ENCODE measurements at places on chromosomes 5 and 9. TPM values are rescaled to one million over a fixed set of nuclear protein-coding genes. Genes with fewer than 3 reads are reported as not detected.

Gene GAPVD1
- 77.5 TPM for total RNA-seq

Gene DBH
- total RNA-seq: not detected

Gene ANXA6
- 616 TPM for total RNA-seq

Gene GFRA3
- total RNA-seq: not detected

Gene PCDHGB4
- 28.2 TPM for total RNA-seq

Gene CDO1
- 6.0 TPM for total RNA-seq

All from placental pericyte (primary cell).